Stimulated activated CD8-positive, alpha-beta memory T cell treated with anti-CD3 and anti-CD28 coated beads, Interleukin-4, amount 100 ng/mL, for 48 hours (primary cell): ENCODE measurements at places on chromosomes 1 and 21.
A peak's percentile ranks its signal among the peaks of the same experiment; 100 is the strongest.

DNA sequence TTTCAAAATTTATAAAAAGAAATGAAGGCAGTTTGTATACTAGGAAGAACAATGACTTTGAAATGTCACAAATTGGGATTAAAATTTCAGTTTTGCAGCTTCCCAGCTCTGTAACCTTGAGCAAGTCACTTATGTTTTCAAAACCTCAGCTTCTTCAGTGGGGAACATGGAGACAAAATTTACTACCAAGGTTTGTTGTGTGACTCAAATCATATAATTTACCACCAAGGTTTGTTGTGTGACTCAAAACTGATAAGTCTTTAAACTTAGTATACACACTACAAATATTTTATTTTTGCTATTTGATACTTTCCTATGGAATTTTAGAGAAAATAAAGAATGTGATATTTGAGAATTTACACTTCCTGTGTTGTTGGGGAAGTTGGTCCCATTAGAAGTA is 219.9 kb downstream of the KCTD3 start:
- DNase-seq = no peak

GRCh38 chr1:45353685-45354084 is 13.4 kb upstream of the MUTYH start:
- DNase-seq = no peak

- DNase-seq = peak; percentile 31
Observed at GRCh38 chr1:111989531-111990025, at the start of gene KCND3. KCND3 (minus strand) TSS chr1:111989668.

GRCh38 chr1:59699227-59699847 is 115.4 kb upstream of the HOOK1 start:
- no peak for DNase-seq

DNA sequence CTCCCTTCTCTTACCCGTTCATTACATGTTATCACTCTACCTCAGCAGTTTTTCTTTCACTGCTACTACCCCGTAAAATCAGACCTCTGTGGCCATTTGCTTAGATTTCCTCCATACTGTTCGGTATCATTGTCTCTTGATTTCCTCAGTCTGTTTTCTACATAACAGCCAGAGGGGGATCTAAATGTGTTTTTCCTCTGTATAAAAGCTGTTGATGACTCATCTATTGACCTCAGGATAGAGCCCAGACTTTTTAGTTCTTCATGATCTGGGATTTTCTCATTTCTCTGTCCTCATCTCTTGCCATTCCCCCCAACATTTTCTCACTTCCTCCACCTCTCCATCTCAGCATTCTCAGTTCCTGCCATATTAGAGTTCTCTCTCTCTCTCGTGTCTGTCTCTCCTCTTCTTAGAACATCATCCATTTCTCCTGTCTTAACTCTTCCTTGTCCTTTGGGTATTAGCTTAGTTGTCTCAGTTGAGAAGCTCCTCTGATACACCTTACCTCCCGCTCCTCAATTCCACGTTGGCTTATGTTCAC is 10.5 kb downstream of the OTUD3 start:
- no peak for DNase-seq

DNA sequence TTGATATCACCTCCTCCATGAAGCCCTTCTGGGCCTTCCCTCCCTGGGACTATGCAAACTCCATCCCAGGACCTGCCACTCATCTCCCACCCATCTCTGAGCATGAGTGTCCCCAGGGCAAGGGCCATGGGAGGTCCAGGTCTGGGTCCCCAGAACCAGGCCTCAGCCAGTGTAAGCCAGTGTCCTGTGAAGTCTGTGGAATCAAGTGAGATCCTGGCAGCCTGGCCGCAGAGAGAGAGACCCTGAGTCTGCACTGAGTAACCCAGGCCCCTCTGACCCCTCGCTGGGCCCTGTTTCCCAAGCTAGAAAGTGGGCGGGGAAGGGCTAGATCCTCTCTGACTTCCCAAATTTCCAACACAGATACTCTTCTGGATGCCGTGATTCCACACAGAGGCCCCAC is 132.7 kb downstream of the DMRTB1 start:
- no peak for DNase-seq

DNA sequence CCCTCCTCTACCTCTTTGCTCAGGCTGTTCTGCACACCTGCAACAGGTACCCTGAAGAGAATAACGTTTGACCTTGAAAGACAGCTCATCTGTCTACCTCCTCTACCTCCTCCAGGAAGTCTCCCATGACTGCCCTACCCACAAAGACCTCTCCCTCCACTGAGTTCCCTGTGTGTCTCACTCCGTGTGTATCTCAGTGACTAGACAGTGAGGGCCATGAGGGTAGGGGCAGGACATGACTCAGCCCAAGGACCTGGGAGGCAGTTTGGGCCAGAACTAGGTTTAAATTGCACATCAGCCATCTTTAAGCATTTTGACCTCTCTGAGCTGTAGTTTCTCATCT is 32.0 kb upstream of the LRP8 start:
- DNase-seq = no peak

DNA sequence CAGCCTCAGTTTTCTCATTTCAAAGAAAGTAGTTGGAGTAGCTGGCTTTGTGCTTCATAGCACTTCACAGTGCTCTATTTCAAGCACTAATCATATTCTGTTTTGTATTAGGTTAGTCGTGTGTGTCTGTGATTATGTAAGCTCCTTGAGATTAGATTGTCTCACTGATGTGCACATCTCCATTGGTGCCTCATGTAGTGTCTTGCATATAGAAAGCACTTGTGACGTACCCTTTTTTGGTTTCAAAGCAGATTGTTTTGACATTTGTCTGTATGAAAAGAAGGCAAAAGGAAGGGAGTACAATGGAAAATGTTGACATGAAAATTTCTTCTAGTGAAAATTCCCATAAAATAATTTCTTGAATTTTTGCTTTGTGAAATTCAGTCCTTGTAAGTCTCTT is 13.9 kb downstream of the BTBD8 start:
- no peak for DNase-seq

GRCh38 chr1:7390604-7391000 is 380.5 kb upstream of the VAMP3 start:
- DNase-seq = no peak
